ENCODE measurements at places on chromosomes 11 and 22.

DNA sequence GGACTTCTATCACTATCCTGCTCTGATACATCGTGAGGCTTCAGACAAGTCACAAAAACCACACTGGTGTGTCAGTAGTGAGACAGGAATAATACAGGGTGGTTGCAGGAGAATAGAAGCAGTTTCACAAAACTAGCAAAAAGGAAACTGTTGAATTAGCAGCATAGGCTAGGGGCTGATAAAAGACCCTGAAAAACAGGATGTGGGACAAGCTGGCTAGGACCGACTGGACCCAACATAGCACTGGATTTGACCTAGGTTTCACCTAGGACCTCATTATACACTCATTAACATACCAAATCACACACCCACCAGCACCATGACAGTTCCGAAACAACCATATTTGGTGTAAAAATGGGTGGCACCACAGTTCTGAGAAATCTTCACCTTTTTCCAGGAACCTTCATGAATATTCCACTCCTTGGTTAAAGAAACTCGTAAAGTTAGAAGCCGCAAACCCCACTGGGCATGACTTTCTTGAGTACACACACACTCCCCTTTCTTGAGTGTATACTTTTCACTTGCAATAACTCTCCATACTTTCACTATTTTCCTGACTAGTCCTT, 76.2 kb downstream of the SLC1A2 start:
- DNase-seq, result peak; percentile 86

DNA sequence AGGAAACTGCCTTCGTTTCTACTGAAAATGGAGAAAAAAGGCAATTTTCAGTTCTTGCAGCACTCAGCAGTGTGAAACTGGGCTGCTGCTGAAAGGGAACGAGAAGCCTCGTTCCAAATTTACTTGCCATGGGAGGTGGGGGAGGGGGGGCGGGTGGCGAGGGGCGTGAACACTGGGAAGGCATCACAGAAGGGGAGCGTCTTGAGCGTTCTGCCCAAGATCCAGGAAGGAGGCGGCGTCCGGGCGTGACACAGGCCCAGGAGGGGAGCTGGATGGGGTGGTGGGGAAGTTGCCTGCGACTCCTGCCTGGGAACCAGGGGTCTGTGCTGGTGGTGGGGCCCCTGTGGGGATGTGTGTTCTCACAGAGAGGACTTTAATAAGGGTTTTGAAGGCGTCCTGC, 213.5 kb downstream of the CTTN start:
- no peak for DNase-seq

DNA sequence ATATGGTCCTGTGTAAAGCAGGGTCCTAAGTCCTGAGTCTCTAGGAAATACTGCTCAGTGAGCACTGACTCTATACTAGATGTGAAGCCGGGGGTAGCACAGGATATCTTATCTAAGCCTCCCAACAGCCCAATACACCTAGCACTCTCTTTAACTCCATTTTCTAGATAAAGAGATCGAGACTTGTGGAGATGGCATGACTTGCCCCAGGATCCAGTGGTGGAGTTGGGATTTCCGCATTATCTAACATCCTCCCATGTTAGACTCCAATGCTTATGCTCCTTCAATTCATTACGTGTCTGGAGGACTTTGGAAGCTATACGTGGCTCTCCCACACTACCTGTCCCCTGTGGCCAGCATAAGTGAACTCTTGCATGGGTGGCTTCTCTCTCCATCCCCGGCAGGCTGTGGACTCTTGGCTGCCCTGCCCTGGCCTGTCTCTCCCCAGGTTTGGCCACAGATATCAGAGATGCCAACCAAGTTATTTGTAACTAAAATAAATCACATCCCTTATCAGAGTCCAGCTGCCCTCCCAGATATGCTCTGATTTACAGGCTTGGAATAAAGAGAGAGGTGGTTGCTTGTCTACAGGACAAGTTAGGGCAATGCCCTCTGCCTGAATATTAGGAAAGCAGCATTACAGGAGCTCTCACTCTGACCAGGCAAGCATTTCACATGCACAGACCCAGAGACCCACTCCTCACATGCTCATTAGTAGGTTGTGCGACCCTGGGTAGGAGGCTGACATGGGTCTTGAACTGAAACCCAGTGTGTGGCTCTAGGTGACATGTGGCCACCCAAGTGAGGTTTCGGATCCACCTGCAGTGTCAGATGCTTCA, 4.5 kb downstream of the CD44 start:
- DNase-seq, result no peak

DNA sequence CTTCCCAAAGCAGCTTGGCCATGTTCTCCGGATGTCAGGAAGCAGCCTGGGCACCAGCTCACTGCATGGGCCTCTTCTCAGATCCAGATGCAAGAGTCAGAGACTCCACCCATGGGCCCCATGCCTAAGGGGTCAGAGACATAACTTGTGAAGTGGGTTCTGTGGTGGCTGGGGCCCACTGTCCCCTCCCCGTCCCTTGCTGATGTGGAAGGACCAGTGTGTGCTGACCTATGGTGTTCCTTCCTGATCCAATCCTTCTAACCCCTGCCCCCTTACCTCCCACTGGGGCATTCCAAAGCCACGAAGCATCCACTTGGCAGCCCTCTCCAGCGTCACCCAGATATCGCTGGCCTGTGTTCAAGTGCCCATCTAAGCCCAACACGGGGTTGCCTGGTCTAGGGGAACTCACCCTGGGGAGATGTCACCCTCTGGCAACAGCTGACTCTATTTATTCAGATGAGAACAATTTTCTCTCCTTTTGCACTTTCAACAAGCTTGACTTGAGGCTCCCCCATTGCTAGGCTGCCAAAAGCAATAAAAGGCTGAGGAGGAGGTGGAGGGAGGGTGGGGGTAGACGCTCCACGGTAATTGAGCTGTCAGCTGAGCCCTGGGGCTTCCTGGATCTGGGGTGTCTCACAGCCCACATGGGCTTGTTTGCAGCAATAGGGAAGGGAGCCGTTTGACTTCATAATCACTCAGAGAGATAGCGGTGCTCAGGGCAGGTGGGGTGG, 158.5 kb downstream of the ADAMTS15 start:
- DNase-seq, result no peak

DNA sequence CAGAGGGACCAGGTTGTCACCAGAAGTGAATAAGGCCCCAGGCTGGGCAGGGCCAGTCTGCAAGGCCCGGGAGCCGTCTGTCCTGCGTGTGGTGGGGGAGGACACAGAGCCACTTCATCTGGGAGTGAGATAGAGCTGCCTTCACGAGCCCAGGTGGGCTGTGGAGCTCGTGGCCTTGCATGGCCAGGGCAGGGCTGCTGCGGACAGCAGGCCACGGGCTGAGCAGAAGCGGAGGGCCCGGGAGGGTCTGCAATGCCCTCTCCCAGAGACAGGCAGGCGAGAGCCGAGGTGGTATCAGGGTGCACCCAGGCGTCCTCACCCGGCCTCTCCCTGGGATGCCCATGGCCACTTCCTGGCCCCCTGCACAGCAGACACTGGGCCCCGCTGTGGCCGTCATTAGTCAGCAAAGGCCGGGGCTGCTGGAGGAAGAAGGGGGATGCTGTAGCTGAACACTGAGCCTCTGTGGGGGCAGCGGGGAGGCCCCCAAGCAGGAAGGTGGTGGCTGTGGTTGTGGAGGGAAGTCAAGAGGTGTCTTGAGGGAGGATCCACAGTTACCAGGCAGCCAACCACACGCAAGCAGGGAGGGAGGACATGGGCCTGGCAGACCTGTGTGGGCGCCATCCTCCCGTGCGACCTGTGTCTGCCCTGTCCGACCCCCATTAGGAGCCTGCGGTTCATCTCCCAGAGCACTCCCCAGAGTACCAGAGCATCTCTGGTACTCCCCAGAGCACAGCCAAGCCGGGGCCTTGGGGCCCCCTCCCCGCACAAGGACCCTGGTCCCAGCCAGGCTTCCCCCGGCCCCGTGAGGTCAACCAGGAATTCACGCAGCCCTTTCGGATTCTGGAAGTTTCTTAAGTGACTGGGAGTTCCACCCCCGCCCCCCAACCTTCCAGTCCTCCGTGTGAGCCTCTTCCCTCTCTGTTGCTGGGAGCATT, 1109.5 kb downstream of the BRD1 start:
- DNase-seq, result no peak

- DNase-seq, result no peak
Measured at GRCh38 chr22:32130464-32130863, 28.6 kb downstream of the C22orf42 start.

DNA sequence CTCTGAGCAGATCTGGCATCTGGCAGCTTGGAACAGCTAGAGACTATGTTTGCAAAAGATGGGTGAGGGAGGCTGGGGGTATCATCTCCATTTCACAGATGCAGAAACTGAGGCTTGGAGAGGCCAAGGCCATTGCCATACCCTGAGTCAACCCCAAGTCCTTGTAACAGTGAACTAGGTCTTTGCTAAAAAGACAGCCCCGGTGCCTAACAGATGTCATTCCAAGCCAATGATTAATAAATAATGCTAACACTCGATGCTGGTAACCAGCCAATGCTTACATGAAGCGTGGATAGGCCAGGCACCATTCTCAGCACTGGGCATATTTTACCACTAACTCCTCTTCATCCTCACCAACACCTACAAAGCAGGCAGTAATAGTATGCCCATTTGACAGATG, 164.0 kb downstream of the MN1 start:
- DNase-seq, result no peak

DNA sequence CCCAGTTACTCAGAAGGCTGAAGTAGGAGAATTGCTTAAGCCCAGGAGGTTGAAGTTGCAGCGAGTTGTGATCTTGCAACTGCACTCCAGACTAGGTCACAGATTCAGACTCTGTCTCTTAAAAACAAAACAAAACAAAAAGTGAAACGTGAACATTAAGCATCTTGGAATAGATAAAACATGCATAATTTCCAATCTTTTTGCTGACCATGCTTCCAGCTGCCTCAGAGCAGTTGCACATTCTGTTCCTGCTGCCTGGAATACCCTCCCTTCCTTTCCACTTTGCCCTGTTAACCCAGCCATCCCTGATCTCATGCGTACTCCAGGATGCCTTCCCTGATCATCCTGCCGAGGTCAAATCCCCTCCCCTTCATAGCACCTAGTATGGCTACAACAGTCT, 718 bp upstream of the CCDC88B start:
- DNase-seq, result no peak

- DNase-seq, result no peak
Measured at GRCh38 chr11:69371731-69372588, 78.0 kb downstream of the MYEOV start.

- no peak for DNase-seq
Measured at GRCh38 chr11:1528710-1529109, 42.1 kb upstream of the MOB2 start.

DNA sequence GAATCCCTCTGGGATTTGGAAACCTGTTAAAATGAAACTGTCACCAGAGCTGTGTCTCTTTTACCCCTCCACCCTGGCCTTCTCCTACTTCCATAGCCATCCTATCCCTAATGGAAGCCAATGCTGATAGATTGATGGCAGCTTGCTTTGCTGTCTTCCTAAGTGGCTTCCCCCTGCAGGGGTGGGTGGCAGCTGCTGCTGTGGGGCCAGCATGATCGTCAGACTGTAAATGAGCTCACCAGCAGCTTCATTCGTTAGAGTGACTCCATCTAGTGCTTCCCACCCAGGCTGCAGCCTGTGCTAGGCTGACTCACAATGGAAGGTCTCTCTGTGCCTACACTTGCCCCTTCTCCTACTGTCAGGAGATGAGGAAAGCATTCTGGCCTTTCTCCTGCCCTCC, 311.0 kb downstream of the BUD13 start:
- DNase-seq, result no peak

GRCh38 chr22:19643448-19644313, 70.6 kb upstream of the SEPTIN5 start:
- no peak for DNase-seq

- DNase-seq, result no peak
Measured at GRCh38 chr11:77085652-77086051, 17.0 kb upstream of the OMP start.

- no peak for DNase-seq
Measured at GRCh38 chr11:96228910-96229309, 114.1 kb downstream of the MAML2 start.

DNA sequence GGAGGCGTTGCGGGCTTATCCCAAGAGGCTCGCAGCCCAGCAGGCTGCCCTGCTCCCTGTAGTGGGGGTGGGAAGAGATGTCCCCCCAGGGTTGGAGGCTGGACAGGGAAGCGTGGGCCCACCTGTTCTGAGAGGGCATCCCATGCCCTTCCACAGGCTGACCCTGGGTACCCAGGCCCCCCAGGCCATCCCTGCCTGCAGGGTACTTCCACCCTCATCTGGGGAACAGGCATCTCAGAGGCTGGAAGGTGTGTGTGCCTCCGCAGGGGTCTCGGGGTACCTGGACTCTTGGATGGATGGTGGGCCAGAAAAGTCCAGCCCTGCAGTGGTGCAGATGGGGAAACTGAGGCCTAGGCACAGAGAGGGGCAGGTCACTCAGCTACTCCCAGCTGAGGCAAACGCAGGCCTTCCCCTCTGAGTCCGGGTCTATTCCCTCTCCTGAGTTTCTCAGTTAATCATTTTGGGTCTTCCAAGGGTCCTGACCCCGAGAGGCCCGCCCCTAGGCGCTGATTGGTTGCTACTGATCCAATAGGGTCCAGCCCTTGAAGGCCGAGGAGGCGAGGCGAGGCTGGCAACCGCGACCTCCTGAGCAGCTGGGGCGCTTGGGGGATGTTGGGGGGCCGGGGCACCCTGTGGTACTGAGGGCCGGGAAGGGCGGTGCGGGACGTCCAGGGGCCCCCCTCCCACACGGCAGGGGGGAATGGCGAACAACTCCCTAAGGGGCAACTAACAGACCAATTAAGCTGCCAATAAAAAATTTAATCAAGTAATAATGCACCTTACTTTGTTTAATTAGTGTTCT, 23.8 kb downstream of the FLRT1 start:
- no peak for DNase-seq

DNA sequence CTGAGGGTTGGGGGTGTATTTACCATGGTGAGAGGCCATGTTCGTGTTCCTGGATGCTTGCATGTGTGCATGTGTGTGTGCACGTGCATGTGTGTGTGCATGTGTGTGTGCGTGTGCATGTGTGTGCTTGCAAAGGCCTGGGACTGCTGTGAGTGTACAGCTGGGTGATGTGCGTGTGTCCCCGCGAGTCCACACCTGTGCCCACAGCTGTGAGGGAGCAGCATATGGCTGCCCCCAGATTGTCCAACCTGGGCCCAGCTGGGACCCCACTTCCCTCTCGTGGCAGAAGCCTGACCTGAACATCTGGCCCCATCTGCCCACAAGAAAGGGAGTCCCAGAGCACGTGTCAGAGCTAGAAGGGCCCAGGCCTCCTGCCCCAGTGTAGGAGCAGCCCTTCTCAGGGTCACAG, 8.4 kb upstream of the CD248 start:
- DNase-seq, result no peak

DNA sequence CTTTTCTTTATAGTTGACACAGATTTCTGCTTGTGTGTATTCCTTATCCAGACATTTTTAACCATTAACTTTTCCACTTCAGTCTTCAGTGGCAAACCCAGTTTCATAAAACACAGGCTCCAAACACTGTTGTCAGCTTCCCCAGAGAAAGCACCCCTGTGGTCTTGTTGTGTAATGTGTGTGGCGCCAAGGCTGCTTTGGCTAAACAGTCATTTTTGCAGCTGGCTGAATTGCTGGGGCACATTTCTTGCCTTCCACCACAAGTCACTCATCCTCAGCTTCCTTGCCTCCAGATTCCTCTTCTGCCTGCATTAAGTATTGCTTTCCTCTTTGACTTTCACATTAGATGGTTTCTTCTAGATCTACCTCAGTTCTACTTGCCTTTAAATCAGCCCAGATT, 40.5 kb downstream of the ARHGAP1 start:
- peak; percentile 62 for DNase-seq

GRCh38 chr11:78952890-78953289, 378.2 kb upstream of the NARS2 start:
- DNase-seq, result no peak

GRCh38 chr22:33270596-33270995, 212.4 kb upstream of the SYN3 start:
- no peak for DNase-seq

GRCh38 chr11:44580701-44581100, 15.2 kb downstream of the CD82 start:
- no peak for DNase-seq

GRCh38 chr22:39287076-39287725, 32.2 kb downstream of the RPL3 start:
- peak; percentile 88 for DNase-seq

Measured in hematopoietic multipotent progenitor cell (in vitro differentiated cells).